ENCODE measurements at places on chromosomes 2 and 18.

DNA sequence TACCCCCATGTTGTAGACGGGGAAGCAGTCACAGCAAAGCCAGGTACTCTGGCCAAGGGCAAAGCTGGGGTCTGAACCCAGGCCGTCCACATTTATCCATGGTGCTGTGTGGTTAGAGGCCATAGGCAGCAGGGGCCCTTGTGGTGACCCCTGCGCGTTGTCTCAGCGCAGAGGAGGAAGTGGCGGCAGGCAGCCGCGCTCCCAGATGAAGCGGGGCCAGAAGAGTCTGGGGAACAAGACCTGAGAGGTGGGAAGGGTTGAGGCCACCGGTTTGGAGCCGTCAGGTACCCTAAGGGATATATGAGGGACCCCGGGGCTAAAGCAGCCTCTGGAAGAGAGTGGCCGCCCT, 770 bp downstream of the ZNF396 start:
- no peak for DNase-seq

GRCh38 chr18:80009661-80010550, 21.5 kb upstream of the TXNL4A start:
- no peak for DNase-seq

GRCh38 chr2:104836265-104836664, 17.6 kb upstream of the POU3F3 start:
- no peak for DNase-seq

DNA sequence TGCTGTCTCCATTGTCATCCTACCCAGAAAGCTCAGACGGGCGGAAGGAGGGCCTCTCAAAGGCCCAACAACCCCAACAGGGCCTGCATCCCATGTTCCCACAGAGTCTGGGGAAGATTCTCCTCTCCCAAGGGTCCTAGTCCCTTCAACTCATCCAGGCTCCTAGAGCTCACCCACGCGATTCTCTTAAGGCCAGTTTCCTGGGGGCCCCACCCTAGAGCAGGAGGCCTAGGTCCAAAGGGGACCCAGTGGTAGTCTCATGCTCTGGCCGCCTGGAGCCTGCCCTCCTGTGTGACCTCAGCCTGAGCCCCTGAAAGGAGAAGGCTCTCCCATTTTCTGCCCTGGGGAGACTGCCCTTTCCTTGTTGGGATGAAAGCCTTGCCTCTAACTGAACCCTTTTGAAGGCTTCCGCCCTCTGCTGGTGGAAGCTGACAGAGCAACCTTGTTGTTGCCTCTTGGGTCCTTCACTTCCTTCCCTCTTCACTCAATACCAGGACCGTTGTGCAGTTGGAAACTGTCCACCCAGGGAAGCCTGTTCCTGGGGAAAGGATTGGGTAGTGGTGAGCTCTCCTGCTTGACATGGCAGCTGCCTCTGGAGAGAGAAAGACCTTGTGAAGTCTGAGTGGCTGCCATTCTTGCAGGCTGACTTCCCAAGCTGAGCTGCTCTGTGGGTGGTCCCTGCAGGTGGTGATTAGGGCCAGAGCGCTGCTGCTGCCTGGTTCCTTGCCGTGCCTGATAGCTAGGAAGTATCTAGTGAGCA, 86.0 kb upstream of the ALPP start:
- DNase-seq: peak; percentile 37

GRCh38 chr2:226783885-226784284, 15.7 kb downstream of the IRS1 start:
- no peak for DNase-seq

- no peak for DNase-seq
These were observed 117.7 kb downstream of the GPD2 start for GRCh38 chr2:156553714-156554442.

- no peak for DNase-seq
These were observed 15.5 kb downstream of the NEURL3 start for GRCh38 chr2:96489663-96490062.

DNA sequence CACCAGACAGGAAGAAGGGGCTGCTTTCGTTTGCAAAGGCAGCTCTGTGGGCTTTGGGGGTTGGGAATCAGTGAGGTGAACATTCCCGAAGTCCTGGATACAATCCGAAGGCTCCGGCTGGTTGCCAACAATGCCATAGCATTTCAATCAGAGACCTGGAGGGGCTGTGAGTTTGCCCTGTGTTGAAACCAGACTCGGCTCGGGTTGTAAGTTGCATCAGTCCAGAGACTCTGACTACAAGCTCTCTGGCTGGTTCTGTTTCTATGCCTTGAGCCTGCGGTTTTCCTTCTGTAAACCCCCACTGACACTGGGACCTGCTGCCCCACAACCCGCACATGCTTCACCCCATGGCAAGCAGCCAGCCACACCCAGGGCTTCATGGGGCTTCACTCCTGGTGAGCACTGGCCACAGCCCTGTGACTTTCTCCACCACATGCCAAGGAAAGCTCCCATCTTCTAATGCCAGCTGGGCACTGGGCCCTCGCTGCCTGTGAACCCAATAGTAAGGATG, 85.7 kb upstream of the ODC1 start:
- no peak for DNase-seq

- DNase-seq: no peak
These were observed 619 bp downstream of the GALM start for GRCh38 chr2:38666556-38666910.

DNA sequence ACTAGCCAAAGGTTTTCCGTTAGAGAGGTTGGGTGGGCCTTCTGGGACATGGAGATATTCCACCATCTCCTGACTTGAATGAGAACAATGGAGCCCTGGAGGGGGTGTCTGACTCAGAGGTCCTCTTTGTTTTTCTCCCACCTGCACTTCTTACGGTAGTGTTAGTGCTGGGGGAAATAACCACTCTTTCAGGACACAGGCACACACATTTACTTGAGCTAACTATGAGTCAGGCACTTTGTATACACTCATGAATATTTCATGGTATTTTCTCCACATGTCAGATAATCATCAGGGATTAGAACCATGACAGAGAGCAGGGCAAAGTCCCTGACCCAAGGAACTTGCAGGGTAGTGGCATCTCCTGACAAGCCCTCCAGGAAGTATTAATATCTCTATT, 439.1 kb downstream of the TSN start:
- DNase-seq: no peak

DNA sequence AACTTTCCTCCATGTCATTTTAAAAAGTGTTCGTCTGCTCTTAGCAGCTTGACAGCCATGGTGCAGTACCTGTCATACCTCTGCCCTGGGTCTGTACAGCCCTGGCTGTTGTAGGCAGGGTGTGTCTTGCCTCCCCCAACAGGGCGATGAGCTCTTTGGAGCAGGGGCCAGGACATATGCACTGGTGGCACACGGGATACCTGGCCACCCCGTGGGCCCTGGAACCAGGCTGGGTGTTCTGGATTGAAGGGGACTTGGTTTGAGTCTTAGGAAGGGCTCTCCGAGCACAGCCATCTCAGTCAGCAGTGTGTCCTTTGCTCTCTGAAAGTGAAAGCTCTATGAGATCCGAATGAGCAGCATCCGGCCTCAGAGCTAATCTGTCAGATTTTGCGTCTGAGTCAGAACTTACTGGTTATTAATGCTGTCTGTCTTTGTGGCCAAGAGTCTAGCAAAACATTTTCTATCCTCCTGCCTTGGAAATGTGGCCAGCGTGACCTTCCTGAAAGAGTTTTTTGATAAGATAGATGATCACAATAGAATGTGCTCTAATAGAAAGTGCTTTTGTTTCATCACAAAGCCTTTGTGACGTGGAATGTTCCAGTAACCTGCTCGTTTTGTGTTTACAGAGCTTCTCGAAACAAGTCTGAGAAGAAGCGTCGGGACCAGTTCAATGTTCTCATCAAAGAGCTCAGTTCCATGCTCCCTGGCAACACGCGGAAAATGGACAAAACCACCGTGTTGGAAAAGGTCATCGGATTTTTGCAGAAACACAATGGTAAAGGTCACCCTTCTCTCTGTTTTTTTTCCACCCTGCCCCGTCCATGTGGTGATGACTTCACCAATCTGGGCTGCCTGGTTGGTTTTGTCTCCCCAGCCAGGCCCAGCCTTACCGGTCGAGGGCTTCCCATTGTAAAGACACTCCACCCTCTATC, 77.3 kb upstream of the RPL31 start:
- DNase-seq: no peak

- no peak for DNase-seq
These were observed 116.0 kb downstream of the ZEB2 start for GRCh38 chr2:144403933-144404332.

DNA sequence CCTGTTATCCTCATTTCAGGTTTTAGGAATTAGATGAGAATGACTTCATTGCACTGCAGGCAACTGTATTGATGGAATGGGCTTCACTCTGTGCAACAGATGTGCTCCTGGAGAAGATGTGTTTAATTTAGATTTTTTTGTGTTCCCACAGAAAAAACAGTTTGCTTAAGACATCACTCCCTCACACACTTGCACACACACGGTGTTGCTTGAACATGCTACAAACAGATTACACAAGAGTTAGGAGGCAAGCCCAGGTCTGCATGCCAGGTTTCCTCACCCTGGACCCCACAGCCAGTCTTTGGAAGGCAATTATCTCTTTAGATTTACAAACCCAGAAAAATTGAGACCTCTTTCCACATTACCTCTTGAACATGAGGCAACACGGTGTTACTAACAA, 93.7 kb upstream of the KLHL29 start:
- DNase-seq: no peak

DNA sequence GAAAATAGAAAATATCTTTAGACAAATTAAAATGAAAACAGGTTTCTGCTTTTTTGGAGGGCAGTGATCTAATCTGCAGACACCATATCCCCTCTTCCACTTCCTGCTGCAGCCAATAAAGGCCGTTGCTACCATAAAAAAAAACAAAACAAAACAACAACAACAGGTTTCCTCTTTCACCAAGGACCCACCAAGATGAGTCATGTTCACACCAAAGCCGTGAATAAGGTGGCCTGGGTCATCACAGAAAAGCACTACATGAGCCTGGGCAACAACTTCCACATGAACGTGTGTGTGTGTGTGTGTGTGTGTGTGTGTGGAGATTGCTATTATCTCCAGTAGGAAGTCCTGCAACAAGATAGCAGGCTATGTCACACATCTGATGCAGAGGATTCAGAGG, 24.8 kb upstream of the TFCP2L1 start:
- no peak for DNase-seq

GRCh38 chr2:27351802-27352598, 4.6 kb downstream of the GTF3C2 start:
- no peak for DNase-seq

DNA sequence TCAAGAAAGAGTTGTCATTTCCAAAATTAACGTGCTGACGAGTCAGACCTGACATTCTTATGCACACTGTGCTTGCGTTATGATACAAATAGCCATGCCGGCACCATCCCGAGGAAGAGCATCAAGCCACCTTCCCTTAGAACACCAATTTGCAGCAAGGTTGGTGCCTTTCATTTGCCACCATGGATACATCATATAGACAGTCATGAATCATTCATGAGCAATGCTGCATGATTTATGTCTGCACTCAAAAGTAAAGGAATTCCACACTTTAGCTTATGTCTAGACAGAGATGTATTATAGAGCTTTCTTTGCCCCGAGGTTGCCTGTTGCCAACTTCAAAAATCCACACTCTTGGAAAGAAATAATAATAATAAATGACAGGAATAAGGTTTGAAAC, 166.9 kb downstream of the VWC2L start:
- no peak for DNase-seq

DNA sequence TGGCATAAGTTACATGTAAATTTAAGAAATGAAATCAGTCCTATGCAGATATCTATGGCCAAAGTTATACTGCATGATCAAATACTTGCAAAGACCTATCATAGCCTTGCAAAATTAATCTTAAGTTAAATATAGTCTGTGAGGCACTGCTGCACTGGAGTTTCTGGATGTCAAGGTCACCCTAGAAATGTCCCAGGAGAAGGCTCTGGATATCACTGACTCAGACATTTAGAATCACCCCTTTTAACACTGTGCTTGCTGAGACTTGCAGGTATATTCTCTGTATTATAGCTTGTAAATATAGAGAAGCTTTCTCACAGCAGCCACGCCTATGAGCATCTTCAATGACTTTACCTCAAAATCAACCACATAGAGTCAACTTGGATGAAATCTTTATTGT, 51.5 kb downstream of the ETAA1 start:
- no peak for DNase-seq

DNA sequence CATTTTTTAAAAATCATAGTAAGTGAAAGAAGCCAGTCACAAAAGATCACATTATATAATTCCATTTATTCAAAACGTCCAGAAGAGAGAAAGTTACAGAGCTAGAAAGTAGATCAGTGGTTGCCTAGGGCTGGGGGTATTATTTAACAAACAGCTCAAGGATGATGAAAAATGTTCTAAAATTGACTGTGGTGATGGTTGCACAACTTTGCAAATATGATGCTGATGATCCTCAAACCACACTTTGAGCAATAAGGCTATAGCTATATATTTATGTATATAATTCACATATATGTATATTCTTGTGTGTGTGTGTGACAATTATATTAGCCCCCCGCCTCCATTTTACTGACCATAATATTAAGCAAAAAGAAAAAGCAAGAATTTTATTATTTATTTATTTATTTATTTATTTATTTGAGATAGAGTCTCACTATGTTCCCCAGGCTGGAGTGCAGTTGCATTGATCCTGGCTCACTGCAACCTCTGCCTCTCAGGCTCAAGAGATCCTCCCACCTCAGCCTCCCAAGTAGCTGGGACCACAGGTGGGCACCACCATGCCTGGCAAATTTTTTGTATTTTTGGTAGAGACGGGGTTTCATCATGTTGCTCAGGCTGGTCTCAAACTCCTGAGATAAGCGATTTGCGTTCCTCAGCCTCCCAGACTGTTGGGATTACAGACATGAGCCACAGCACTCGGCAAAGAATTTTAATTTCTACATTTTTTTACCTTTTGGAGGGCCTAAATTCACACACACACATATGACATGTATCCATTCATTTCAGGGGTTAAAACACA, 1.9 kb downstream of the WDR12 start:
- DNase-seq: no peak

DNA sequence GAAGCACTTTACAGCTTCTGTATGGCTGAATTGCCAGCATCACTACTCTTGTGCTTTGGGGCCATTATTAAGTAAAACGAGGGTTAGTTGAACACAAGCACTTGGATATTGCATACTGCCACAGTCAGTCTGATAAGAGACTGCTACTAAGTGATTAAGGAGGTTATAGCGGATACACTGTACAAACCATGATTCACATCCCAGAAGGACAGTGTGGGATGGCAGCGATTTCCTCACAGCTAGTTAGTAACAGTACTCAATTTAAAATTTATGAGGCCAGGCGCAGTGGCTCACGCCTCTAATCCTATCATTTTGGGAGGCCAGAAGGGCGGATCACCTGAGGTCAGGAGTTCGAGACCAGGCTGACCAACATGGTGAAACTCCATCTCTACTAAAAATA, 2.6 kb upstream of the BMPR2 start:
- DNase-seq: no peak

- DNase-seq: no peak
These were observed 13.9 kb downstream of the ZAP70 start for GRCh38 chr2:97727296-97727695.

DNA sequence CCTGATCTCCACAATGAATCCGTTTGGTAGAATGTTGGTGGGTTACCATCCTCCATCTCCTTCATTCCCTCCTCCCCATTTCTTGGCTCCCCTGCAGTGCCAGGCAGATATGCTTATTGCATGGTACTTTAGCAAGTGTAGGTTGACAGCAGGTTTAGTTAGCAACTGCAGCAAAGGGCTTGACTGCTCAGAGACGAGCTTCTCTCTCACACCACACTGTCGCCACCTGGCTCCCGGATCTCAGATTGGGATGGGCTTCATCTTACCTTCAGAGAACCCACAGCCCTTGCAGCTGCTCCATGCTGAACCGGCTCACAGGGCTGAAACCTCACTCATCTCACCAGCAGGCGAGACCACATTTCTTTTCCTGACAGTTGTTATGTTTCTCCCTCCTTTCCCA, 88.8 kb downstream of the VWA3B start:
- DNase-seq: no peak
